Lung (tissue), 17 donors: ENCODE measurements at places on chromosomes 16 and 17. TPM values are rescaled to one million over a fixed set of nuclear protein-coding genes. Genes with fewer than 3 reads are reported as not detected.

FASN gene
- 258 TPM for polyA plus RNA-seq

ALG1 gene
- 21.2 TPM for polyA plus RNA-seq

SLC26A11 gene
- 37.0 TPM for polyA plus RNA-seq

GRCh38 chr16:75351183-75351582, 82.1 kb downstream of the CFDP1 start:
- no peak for DNase-seq

- peak; percentile 12 for DNase-seq
These were observed 10.1 kb downstream of the GJD3 start for GRCh38 chr17:40354221-40355122.
